ENCODE measurements at places on chromosomes 7 and 10.

DNA sequence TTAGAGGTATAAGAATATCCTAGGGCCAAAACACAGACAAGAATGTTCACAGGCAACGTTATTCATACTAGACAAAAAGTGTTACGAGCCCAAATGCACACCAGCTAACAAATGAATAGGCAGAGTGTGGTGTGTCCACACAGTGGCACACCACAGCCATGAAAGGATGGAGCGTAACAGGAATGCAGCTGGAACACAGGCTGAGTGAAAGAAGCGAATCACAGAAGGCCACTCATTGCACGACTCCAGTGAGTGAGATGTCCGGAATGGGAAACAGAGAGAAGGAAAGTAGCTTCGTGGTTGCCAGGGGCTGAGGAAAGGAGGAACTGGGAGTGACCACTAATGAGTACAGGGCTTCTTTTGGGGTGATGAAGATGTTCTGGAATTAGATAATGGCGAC is 198.8 kb downstream of the TNS3 start:
- no peak for DNase-seq

- peak; percentile 11 for DNase-seq
These were observed 65.7 kb downstream of the VWA2 start for GRCh38 chr10:114304571-114305421.

- DNase-seq: no peak
These were observed 49.9 kb downstream of the DNAJC1 start for GRCh38 chr10:21953585-21954057.

GRCh38 chr7:130945411-130945811 is 211.4 kb upstream of the KLF14 start:
- no peak for DNase-seq

GRCh38 chr10:79434223-79434687 is 11.2 kb downstream of the ZCCHC24 start:
- DNase-seq: no peak

DNA sequence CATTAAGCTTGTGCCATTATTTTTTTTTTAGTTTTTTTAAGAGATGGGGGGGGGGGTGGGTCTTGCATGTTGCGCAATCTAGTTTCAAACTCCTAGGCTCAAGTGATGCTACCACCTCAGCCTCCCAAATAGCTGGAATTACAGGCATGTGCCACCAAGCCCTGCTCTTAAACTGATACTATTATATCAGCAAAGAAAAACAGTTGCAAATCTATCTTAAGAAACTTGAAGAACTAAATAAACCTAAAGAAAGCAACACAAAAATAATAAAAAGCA is 47.5 kb downstream of the BRAF start:
- DNase-seq: no peak

DNA sequence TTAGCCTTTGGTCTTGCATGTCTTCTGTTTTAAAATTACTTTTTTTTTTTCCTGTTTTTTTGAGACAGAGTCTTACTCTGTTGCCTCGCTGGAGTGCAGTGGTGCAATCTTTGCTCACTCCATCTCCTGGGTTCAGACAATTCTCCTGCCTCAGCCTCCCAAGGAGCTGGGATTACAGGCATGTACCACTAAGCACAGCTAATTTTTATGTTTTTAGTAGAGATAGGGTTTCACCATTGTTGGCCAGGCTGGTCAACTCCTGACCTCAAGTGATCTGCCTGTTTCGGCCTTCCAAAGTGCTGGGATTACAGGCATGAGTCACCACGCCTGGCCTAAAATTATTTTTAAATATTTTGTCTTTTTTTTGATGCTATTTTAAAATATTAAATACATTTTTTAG is 38.5 kb downstream of the MLLT10 start:
- no peak for DNase-seq

GRCh38 chr7:97001221-97001620 is 4.1 kb upstream of the DLX6 start:
- no peak for DNase-seq

DNA sequence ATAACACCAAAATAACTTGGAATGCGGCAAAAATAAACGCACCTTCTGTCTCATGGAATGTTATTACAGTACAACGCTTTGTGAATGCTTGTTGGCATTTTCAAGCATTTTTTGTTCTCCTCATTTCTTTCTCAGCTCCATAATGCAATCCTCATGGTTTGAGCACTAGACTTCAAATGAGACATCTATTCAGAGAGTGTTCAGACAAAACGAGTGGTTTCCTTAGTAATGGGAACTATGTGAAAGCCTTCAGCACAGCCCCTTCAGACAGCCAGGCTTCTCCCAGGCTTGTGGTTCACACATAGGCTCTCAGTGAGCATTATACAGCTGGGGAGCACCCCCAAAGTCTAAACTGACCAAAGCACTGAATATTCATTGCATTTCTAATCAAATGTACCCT is 8.6 kb upstream of the LRRN3 start:
- no peak for DNase-seq

DNA sequence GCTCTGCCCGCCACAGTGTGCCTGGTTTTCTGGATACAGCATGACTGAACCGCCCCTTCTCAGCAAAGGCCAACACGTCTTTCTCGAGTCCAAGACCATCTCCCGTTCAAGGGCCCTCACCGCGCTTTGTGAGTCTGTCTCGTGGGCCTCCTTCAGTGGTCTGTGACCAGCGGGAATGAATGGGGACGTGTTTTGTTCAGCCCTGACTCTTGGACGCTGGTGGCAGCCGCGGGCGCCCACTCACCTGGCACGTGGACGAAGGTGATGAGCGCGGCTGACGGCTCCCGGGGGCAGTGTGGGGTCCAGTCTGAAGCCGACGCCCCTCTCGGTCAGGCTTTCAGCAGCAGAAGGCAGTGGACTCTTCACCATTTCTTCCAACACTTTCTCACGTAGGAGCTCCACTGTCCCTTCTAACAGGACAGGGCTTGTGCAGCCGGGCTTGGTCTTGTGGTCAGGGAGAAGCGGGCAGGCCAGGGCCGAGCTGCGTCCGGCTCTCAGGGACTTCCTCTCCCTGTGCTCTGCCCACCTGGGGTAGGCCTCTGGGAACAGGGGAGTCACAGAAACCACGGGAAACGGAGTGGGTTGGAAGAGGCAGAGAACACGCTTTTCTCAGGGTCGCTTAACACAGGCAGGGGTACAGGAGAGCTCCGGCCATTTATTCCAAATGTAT is 30.4 kb downstream of the AMZ1 start:
- DNase-seq: no peak

DNA sequence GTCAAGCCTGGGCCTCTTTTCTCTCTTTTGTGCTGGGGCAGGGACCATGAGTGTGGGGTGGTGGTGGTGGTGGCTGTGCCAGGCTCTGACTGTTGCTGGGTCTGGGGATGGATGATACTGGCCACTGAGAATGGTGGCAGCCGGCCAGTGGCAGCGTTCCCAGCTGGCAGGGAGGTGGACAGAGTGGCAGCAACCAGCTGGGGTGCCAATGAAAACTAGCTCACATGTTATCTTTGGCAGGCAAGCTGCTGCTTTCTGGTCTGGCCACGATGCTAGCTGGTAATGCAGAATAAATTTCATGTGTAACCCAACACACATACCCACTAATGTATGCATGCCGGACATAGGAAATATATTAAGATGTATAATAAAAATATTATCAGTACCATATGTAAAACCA is 95.0 kb upstream of the SLC26A5 start:
- DNase-seq: no peak
